ENCODE measurements at places on chromosomes 12 and 14.

DNA sequence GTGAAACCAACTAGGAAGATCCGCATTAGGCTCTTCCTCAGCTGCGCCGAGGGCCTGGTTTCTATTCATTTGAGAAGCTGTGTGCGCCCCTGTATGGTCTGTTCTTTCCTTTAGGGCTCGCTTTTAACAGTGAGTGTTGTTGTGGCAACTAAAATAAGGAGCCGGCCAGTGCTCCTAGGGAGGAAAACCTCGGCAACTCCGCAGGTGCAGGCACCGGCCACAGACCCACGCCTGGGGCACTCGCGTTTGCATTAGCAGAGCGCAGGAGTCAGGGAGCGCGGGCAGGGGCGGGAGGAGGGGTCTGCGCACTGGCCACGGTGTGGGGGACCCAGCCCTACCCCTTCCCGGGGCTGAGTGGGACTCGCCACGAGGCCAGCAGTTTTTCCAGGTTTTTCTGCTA is 50.5 kb downstream of the STX2 start:
- H3K36me3 ChIP-seq, result peaks cover 4% of the 10 kb centered on the region
- DNase-seq, result no peak
- no peak overlapping the region for H3K27ac ChIP-seq
- no peaks in the 10 kb centered on the region for H3K4me1 ChIP-seq

DNA sequence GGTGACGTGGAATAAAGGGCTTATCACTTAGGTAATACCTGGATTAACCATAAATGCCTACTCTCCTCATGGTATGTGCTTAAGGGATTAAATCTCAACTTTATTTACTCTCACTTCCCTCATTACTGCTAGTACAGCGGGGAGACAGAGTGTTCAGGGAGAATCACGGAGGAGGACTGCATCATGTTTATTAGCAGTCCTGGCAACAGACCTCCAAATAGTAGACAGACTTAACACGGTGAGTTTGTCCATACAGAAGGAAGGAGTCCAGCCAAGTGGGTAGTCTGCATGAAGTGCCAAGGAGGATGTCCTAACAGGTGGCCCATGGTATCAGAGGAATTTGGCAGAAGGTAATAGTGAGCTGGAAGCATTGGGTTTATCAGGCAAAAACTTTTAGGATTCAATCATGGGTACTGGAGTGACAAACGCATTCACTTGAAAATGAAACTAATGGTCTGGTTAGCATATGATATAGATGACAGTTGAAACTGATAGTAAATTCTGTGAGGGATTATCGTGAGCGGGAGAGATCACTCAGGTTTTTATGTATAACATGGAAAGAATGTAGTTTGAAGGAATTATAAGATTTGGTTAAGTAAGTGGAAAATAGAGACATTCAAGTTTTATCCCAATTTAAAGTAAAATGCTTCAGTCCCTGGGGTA is 471.8 kb downstream of the TMEM117 start:
- H3K27me3 ChIP-seq, result no peaks in the 10 kb centered on the region
- no peak overlapping the region for H3K27ac ChIP-seq
- DNase-seq, result no peak
- no peak overlapping the region for H3K4me3 ChIP-seq

- DNase-seq, result no peak
- H3K27ac ChIP-seq, result no peak overlapping the region
- H3K4me3 ChIP-seq, result no peak overlapping the region
- H3K4me1 ChIP-seq, result peaks cover 14% of the 10 kb centered on the region
These were observed 62.7 kb downstream of the FBXO34 start for GRCh38 chr14:55333711-55334485.

GRCh38 chr12:131112021-131112420 is 158.3 kb downstream of the ADGRD1 start:
- H3K27me3 ChIP-seq, result no peaks in the 10 kb centered on the region
- no peaks in the 10 kb centered on the region for H3K36me3 ChIP-seq
- no peak overlapping the region for H3K4me3 ChIP-seq
- H3K4me1 ChIP-seq, result no peaks in the 10 kb centered on the region
- DNase-seq, result peak; percentile 43

- no peaks in the 10 kb centered on the region for H3K36me3 ChIP-seq
- no peak for DNase-seq
- H3K4me3 ChIP-seq, result no peak overlapping the region
- H3K27ac ChIP-seq, result no peak overlapping the region
- peaks cover 29% of the 10 kb centered on the region for H3K4me1 ChIP-seq
These were observed 14.1 kb upstream of the NUMB start for GRCh38 chr14:73472185-73473114.

- H3K4me1 ChIP-seq, result peaks cover 20% of the 10 kb centered on the region
- no peaks in the 10 kb centered on the region for H3K36me3 ChIP-seq
- peak; percentile 99 for DNase-seq
- no peaks in the 10 kb centered on the region for H3K27me3 ChIP-seq
- peak within 1 kb of the TSS; percentile 77 for H3K4me3 ChIP-seq
These were observed at the start of gene ITPK1 for GRCh38 chr14:93115821-93116675. Gene ITPK1 (minus strand): TSS chr14:93115925. CDS start chr14:93115163, 762 bp downstream.

Data from osteoblast (primary cell).